ENCODE measurements at places on chromosomes 5 and 9.

DNA sequence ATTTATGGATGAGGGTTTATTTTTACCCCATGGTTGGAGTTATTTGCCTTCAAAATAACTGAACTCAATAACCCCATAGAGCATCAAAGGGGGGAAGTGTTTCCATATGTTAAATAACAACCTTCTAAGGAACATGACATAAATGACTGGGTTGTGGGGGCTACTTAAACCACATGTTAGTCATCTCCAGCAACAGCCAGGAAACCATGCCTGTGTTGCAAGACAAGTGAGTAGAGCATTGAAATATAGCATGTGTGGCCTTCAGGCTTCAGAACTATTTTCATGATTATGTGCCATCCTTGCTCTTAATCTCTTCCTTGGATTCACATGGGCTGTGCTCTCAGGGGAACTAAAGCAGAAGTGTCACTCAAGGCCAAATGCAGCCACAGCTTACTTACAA lies 431.2 kb downstream of the AGTPBP1 start:
- no peak for DNase-seq

- DNase-seq = no peak
Measured at GRCh38 chr5:6868171-6868570, 154.9 kb downstream of the TENT4A start.

- no peak for DNase-seq
Measured at GRCh38 chr9:33850677-33851076, 33.7 kb downstream of the UBE2R2 start.

GRCh38 chr5:97568382-97568781 lies 385.3 kb upstream of the RIOK2 start:
- no peak for DNase-seq

- no peak for DNase-seq
Measured at GRCh38 chr9:135887585-135888050, 19.7 kb downstream of the CAMSAP1 start.

DNA sequence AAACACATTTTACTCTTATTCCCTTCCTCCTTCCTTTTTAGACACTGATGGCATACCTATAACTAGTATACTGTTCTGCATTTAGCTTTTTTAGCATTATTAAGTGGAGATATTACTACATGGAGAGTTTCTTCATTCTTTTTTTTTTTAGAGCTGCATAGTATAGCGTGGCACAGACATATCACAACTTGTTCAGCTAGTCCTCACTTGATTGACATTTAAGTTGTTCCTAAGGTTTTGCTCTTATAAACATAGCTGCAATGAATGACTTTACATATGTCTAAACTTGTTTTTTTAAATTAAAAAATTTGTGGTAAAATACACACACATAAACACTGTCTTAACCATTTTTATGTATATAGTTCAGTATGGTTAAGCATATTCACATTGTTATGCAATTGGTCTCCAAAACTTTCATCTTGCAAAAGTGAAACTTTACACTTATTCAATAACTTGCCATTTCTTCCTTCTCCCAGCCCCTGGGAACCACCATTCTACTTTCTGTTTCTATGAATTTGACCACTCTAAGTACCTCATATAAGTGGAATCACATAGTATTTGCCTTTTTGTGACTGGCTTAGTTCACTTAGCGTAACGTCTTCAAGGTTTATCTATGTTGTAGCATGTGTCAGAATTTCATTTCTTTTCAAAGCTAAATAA lies 48.7 kb downstream of the ANKDD1B start:
- DNase-seq = no peak

DNA sequence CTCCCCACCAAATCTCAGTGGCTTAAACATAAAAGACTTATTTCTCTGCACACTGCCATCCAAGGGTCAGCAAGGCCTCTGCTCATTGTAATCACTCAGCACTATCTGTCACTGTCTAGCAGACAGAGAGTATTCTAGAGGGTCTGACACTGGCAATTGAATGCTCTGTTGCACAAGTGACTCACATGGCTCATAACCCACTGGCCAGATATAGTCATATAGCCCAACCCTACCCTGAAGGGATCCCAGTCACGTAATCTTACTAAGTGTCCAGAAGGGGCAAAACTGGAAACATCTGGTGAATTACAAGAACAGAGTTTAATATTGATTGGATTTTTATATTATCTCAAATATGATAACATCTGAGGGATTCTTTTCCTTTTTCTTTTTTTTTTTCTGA lies 80.7 kb downstream of the TSSK1B start:
- DNase-seq = peak; percentile 2

GRCh38 chr5:157004893-157005551 lies 42.0 kb upstream of the TIMD4 start:
- DNase-seq = no peak

DNA sequence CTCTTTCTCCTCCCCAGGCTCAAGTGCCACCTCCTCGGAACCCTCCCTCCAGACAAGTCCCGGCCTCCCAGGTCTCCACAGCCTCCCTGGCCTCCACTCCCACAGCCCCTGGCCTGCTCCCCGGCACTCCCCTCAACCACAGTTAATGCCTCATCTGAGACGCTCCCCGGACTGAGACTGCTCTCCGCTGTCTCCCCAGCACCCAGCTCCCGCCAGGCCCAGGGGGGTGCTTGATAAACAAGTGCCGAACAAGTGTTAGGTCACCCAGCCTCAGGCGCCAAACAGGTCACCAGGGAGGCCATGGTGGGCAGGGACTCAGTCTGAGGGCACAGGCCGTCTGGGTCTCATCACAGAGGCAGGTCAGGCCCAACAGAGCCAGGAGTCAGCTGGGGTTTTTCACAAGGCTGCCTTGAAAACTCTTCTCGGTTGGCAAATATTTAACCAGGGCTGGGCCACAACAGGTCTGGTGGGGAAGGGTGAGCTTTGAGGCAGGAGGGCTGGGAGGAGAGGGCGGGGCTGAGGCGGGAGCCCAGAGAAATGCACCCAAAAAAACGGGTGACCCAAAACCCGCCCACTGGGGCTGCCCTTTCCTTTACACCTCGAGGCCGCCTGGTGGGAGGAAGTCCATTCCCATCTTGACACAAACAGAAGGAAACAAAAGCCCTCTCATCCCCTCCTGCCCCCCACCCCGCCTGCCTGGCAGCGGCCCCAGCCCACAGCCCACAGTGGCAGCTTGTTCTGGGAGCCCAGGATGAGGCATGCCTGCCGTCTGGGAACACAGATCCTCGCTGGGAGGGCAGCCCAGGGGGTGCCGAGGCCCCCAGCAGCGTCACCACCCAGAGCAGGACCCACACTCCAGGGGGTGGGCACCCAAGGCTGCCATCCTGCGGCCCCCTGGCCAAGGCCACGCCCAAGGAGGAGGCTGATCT lies 66.6 kb upstream of the STXBP1 start:
- DNase-seq = no peak

- DNase-seq = no peak
Measured at GRCh38 chr9:11241779-11242178, 629.0 kb upstream of the PTPRD start.

DNA sequence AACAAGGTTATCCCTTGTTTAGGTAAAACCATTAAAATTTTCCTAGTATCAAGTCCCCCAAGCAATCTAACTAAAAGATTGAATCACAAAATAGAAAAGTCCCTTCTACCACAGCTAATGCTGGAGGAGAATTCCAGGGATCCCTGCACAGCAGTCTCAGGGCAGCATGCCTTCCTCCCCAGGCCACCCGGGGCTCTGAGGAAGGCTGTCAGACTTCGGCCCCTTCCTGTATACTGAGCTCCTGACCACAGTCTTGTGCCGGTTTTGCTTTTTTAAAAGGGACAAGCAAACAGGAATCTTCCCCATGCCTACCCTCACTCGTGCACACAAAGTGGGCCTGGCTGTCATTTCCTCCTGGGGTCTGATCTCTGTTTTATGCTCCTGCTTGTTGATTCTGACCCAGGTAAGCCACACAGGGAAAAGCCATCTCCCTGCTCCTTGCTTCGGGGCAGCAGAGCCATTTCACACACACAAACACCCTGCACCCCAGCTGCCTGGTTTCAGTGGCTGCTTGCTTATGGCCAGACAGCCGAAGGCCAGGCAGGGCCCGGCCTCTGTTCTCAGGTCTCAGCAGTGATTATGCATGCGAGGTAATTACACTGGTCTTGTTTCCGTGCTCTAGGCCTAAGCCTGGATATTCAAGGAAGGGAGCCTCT lies 211.9 kb downstream of the NXNL2 start:
- no peak for DNase-seq

All from amniotic stem cell (primary cell).